ENCODE measurements at places on chromosomes 13 and 19. TPM values are rescaled to one million over a fixed set of nuclear protein-coding genes. Genes with fewer than 3 reads are reported as not detected.

PRR20E gene
- not detected for total RNA-seq

CHAMP1 gene
- 13.9 TPM for total RNA-seq

KLK15 gene
- total RNA-seq, result not detected

YJEFN3 gene
- total RNA-seq, result 0.33 TPM

IGFL3 gene
- not detected for total RNA-seq

OR4F17 gene
- not detected for total RNA-seq

ZNF850 gene
- total RNA-seq, result 0.83 TPM

KLK12 gene
- total RNA-seq, result not detected

ITGBL1 gene
- 70.7 TPM for total RNA-seq

PRSS57 gene
- 0.17 TPM for total RNA-seq

NCLN gene
- total RNA-seq, result 50.0 TPM

XRCC1 gene
- total RNA-seq, result 21.7 TPM

TNFSF11 gene
- total RNA-seq, result not detected

MICU2 gene
- total RNA-seq, result 62.9 TPM

LIM2 gene
- not detected for total RNA-seq

FXYD5 gene
- 44.5 TPM for total RNA-seq

FLT3LG gene
- total RNA-seq, result 7.9 TPM

ZNF121 gene
- 28.4 TPM for total RNA-seq

NLRP4 gene
- not detected for total RNA-seq

NPAS1 gene
- not detected for total RNA-seq

SMIM44 gene
- not detected for total RNA-seq

RFXAP gene
- total RNA-seq, result 1.3 TPM

FAM216B gene
- not detected for total RNA-seq

ZNF420 gene
- 5.8 TPM for total RNA-seq

CTXN1 gene
- 2.5 TPM for total RNA-seq

BEST2 gene
- total RNA-seq, result not detected

KLK1 gene
- not detected for total RNA-seq

FAM124A gene
- 0.29 TPM for total RNA-seq

SIAH3 gene
- not detected for total RNA-seq

ZNF813 gene
- total RNA-seq, result 3.5 TPM

C13orf46 gene
- total RNA-seq, result 0.50 TPM

RGL3 gene
- 5.3 TPM for total RNA-seq

ZNF837 gene
- total RNA-seq, result 3.2 TPM

SIGLEC8 gene
- not detected for total RNA-seq

KCNN4 gene
- 1.0 TPM for total RNA-seq

KLK5 gene
- not detected for total RNA-seq

IGLON5 gene
- total RNA-seq, result not detected

TMPRSS9 gene
- not detected for total RNA-seq

HTR2A gene
- total RNA-seq, result 0.33 TPM

LONP1 gene
- 107 TPM for total RNA-seq

SIX5 gene
- total RNA-seq, result 18.9 TPM

OR7A5 gene
- total RNA-seq, result not detected

CPB2 gene
- total RNA-seq, result not detected

DIRAS1 gene
- 12.4 TPM for total RNA-seq

BST2 gene
- 0.99 TPM for total RNA-seq

OSCAR gene
- 0.33 TPM for total RNA-seq

KLF1 gene
- not detected for total RNA-seq

POSTN gene
- total RNA-seq, result 176 TPM

SLC15A1 gene
- total RNA-seq, result under 0.01 TPM

ZNF681 gene
- 0.87 TPM for total RNA-seq
